ENCODE measurements at places on chromosomes 7 and 10.
A peak's percentile ranks its signal among the peaks of the same experiment; 100 is the strongest.

DNA sequence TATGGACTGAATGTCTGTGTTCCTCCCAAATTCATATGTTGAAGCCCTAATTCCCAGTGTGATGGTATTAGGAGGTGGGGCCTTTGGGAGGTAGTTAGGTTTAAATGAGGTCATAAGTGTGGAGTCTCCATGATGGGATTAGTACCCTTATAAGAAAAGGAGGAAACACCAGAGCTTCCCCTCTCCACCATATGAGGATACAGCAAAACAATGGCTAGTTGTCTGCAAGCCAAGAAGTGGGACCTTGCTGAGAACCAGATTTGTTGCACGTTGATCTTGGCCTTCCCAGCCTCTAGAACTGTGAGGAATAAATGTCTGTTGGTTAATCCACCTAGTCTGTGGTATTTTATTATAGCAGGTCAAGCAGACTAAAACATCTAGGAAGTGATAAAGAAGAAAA lies 102.2 kb downstream of the AHCYL2 start:
- no peak for DNase-seq

DNA sequence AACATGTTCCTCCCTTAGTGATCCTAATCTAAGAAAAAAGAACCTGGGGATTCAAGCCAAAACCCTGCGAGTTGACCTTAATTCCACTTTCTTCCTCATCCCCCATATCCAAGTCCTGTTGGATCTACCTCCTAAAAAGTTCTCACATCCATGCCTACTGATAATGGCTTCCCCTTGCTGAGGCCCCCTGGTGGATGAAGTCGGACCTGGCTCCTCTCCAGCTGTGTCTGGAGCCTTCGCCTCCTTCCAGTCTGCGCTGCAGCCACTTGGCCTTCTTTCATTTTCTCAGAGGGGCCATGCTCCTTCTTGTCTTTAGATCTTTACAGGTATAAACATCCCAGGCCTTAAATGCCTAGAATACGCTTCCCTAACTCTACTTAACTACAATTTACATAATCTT lies 8.1 kb downstream of the PDE1C start:
- DNase-seq: peak; percentile 49

- peak; percentile 35 for DNase-seq
Observed at GRCh38 chr7:115229401-115230105, 307.7 kb downstream of the MDFIC start.

GRCh38 chr7:5582532-5582935 lies 158.9 kb upstream of the TNRC18 start:
- no peak for DNase-seq

DNA sequence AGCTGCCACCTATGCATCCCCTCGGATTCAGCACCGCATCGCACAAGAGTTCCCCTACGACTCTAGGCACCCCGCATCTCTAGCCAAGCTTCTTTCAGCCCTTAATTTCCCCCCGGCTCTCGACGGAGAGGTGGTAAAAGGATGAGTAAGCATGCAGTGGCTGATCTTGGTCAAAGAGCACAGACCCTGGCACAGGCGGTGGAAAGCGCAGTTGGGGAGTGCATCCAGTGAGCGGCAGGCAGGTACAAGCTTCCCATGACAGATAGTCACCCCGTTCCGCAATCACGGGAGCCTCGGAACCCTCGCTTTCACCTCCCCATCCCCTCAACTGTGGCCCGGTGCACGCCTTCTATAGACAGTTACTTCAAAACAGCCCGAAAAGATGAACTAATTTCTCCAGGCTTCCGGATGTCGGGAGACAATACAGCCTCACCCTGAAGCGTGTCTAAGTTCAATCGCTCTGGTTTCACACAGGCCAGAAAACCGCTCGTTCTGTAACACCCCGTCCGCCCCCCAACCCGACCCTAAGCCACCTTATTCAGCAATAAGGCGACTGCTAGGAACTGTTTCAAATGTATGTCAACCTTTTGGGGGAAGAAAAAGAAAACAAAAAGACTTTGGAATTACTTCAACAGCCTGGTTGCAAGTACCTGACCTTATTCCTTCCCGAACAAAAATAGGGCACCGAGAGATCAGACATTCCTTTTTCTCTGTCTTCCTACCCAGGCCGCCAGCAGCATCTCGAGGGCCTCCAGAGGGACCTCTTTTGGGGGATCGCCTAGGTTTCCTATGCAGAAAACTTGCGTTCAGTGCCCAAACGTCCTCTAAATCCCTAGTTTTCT lies 1.4 kb downstream of the RHEB start:
- peak; percentile 51 for DNase-seq

- DNase-seq: no peak
Observed at GRCh38 chr7:27210441-27211083, 10.7 kb upstream of the HOXA13 start.

DNA sequence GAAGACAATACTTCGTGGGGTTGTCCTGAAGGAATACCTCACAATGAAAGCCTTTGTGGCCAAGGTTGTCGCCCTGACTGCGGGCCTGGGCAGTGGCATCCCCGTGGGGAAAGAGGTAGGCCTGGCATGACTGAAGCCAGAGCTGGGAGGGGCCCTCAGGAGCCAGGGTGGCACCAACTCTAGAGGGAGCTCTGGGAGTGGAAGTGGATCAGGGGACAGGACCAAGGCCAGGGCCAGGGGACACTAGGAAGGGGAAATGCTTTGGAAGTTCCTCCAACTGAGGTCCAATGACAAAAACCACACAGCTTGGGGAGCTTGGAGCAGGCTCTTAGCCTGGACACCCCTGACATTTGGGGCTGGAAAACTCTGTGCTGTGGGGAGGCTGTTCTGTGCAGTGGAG lies 5.8 kb downstream of the CLCN1 start:
- no peak for DNase-seq

DNA sequence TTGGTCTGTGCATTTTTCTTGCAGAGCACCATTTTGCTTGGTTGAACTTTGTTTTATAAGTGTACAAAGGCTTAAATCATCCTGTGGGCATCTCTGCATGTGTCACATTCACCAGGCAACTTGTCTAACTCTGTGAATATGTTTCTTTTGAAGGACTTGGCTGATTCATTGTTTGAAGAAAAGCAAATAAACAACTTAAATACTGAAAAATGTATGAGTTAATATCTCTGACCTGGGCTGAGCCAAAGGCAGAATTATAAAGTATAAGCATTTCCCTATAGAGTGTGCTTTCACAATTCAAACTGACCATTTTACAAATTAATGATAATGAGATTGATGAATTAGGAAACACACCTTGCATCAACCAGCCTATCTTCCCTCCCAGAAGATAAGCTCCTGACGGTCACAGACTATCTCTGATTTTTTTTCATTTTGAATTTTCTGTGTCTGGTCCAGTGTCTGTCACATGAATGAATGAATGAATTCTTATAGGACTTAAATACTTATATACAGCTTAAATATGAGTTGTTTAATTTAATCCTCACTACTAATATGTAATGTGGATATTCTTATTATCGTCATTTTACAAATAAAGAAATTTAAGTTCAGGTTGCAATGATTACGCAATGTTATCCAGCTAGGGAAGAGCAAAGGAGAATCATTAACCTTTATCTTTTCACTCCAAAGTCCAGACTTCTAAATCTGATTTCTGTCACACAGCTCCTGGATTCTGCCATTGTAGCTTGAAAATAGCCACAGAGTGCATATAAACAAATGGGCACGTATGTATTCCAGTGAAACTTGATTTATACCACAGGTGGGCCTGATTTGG lies 182.0 kb upstream of the PHYHIPL start:
- DNase-seq: peak; percentile 10

DNA sequence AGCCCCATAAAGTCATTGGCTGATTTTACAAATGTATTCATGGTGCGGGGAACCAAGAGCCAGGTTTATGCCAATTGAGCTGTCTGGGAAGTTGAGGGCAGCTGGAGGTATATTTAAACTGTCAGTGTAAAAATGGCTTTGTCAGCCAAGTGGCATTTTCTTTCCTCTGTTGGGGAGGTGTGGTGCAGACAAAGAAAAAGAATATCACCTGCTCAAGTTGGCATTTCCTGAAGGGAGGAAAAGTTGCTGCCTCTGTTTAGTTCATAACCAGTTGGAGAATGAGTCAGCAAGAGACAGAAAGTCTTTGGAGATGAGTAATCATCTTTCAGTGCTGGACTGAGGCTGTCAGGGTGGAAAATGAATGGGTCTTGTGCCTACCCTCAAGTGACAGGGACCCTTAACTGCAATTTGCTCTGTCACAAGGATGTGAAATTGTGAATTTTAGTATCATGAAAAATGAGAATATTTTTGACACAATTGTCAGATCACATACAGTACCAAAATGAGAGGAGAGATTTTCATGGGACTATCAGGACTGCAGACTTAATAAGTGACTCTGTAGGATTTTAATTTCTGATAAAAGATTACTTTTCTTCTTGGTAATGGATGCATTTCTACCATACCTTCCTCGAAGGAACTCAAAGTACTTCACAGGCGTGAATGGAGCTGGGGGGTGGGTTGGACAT lies 137.3 kb downstream of the ANLN start:
- DNase-seq: peak; percentile 64

DNA sequence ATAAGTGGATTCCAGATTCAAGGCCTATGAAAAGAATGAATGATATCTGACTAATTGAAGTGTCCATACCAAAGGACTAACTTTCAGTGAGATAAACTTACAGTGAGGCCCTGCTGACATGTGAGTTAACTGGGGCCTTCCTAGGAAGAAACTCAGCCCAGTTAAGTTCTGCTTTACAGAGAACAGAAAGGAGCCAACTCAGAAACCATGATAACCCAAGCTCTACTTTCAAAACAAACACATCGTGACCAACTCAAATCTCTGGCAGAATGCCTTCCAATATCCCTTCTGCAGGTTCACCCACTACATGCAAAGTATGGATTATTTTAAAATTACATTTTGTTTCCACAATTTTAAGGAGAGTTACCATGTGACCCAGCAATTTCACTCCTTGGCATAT lies 75.8 kb upstream of the MRLN start:
- DNase-seq: no peak

DNA sequence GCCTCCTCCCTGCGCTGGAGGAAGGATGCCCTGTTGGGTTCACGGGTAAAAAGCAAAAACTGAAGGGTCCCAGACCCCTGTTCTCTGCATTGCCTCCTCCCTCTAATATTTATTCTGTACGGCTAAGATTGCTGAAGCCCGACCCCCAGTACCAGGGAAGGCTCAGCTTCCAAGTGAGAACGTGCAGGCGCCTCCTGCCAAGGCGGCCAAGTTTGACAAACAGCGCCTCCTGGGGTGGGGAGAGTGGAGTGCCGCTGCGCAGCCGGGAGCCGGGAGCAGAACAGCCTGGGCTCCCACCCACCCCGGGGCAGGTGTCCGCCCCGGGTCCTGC lies 4.7 kb upstream of the EBF3 start:
- DNase-seq: no peak

DNA sequence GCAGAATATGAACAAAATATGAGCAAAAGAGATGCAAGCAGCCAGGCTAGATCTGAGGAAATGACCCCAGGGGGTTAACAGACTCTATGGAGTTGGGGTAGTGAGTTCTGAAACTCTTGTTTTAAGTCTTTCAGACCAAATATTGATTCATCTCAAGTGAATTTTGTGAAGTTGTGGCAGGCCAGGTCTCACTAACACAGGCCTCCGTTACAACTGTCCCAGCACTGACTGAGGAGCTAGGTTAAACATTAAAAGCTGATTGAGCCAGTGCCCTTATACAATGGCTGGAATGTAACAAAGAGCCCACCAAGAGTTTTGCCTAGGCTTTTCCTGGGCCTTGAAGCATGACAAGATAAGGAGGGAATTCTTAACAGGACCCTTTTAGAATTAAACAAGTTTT lies 192.3 kb upstream of the STK17A start:
- DNase-seq: no peak

DNA sequence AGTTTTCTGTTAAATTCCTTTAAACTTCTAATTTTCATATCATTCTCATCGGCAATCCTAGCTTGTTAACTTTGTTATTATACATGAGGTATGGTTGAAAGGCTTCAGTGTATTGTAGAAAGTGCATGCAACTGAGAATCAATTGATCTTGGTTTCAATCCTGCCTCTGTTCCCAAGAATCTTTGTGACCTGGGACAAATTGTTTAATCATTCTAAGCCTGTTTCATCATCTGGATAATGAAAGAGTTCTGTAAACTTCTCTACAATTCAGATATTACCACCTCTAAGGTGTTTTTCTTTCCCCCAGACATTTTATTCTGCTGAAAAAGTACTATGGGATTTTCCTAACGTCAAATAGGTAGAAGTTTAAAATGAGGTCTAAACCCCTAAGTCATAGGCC lies 179.0 kb downstream of the RNLS start:
- DNase-seq: no peak

DNA sequence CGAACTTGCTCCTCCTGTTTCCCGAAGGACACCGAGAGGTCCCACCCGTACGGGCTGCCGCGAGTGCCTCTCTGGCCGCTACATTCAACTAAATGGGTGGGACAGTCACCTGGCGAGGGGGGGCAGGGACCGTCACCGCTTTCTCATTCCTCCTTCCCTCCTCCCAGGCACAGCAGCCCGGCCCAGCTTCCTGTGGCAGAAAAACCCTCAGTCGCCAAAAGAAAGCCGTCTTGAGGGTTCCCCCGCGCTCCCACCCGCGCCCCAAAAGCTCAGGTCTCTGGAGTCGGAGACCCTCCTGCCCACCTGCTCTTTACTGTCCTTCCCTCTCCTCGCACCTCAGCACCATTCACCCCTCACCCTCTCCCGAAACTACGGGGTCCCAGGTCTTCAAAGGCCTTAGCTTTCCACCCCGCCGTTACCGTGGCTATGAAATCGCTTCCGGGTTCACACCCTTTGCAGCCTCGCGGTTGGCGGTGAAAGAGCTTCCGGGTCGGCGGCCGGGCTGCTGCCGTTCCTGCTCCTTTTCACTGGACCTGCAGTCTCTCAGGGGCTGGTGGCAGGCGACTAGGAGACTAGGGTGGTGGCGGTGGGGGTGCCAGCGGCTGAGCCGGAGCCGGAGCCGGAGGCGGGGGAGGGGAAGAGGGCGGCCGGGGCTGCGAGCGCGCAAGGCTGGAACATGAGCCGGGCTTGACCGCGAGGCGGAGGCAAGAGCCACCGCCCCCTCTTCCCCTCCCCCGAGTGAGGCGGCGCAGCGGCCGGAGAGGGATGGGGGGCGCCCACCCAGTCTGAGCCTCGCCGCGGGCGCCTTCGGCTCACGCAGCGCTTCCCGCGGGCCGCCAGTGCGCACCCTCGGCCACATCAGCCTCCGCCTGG lies at the start of the genes ANKIB1 and KRIT1:
Gene ANKIB1, plus strand, starts transcription at position 488 of the 873 bp plus-strand sequence. CDS start 49,005 bp downstream, outside the sequence.
Gene KRIT1, minus strand, starts transcription at position 428 of the 873 bp plus-strand sequence. CDS start 3,779 bp downstream, outside the sequence.
- DNase-seq: peak; percentile 82

DNA sequence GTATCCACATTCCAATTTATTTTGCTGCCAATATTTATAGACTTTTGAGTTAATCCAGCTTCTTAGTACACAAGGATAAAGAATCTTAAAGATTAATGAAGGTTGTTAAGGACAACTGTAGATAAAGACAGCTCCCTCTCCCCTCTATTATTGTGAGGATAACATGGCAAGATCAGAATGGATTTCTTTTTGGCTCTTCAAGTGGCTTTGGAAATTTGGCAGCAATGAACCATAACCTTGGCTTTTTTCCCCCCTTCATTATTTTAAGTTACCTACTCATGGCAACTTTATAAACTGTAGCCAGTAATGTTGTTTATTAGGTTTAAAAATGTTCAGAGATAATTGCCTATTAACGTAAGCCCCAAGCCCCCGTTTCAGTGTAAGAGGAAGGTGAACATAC lies 131.1 kb upstream of the SLC26A5 start:
- no peak for DNase-seq

GRCh38 chr7:112616295-112616694 lies 135.5 kb downstream of the LSMEM1 start:
- DNase-seq: no peak

All from astrocyte of the spinal cord (primary cell).